ENCODE measurements at places on chromosomes 12 and 14.
A peak's percentile ranks its signal among the peaks of the same experiment; 100 is the strongest.

- DNase-seq, result no peak
These were observed 21.4 kb upstream of the CMKLR1 start for GRCh38 chr12:108360487-108360886.

DNA sequence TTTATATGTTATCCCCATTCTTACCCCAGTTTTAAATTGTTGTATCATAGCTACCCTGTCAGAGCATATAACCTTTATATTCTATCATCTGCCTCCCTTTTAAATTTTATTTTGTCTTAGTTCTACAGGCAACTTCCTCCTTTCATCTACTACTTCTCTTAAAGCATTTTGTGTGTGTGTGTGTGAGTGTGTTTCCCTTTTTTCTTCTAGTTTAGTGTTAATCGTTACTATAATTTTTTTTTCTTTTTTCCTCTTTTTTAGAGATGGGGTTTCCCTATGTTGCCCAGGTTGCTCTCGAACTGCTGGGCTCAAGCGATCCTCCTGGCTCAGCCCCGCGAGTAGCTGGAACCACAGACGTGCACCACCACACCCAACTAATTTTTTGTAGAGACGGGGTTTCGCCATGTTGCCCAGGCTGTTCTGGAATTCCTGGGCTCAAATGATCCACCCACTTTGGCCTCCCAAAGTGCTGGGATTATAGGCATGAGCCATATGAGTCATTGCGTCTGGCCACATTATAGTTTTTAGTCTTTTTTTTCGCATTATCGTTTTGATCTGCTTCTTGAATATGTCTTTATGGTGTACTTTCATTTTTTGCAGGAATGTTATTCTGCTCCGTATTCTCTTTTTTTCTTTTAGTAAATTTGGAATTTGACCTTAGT is 33.1 kb upstream of the FBXO34 start:
- DNase-seq, result peak; percentile 78

DNA sequence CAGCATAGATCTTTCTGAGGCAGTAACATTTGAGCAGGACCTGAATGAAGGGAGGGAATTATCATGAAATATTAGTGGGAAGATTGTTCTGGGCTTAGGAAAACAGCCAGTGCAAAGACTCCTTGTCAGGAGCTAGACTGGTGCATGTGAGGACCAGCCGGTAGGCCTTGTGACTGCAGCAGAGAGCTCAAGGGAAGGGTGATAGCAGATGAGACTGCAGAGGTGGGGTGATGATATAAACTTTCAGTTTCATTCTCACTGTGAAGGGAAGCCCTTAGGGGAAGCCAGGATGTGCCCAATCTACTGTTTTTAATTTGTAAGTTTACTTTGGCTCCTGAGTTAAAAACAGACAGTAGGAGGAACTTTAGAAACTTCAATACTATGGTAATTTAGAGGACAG is 12.4 kb downstream of the IL22 start:
- no peak for DNase-seq

DNA sequence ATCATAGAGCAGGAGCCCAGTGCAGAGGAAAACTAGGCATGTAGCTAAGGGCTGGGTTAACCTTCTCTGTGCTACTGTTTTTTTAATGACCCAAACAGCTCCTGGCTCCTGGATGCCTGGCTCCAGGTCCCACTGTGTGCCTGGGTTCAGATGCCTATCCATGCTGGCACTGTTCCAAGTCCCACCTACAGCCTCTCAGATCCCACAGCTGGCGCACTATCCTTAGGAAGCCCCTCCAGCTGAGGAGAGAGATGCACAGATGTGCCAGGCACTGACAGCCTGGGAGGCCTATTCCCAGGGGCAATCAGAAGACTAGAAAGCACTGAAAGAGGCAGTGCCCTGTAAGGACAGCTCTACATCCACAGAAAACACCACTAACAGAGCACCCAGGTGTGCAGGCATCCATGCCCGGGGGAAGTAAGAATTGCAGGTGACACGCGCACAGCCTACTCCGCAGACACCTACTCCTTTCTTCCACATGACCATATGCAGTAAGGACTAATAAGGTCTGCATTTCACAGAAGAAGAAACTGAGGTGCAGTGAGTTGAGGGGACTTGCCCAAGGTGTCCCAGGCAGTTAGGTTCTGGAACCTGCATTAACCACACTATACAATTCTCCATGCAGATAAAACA is 51.2 kb downstream of the PITPNM2 start:
- DNase-seq, result no peak

GRCh38 chr12:130806574-130806973 is 32.5 kb downstream of the STX2 start:
- no peak for DNase-seq

GRCh38 chr14:52314595-52315354 is 663 bp downstream of the PTGER2 start:
- peak; percentile 8 for DNase-seq
